Fibroblast of upper back skin (primary cell): ENCODE measurements at places on chromosomes 5 and 9.

DNA sequence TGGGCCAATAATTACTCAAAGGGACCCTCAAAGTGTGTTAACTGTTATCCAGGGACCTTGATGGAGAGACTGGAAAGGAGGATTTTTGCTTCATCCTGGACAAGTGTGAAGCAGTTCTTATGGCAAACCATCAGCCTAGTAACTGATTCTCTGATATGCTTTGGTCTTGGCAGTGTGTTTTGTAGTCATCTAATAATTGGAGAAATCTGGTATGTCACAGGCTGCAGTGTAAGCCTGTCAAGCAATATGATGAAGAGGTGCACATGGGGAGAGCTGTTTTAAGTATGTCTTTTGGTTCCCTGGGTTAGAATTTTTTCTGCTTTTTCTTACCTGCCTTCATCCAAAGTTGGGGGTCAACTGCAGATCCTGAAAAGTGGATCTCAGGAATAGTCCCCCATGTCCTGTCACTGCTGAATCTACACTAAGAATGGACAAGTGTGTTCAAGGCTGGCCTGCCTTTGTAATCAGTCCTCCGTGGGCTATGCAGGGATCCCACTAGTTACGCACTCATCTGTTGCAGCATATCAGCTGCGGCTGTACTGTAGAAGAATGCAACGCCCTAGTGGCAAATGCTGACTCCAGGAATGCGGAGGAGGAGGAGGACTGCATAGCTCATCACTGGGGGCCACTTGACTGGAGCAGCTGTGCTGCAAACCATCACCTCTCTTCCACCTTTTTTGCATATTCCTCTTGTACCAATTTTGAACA is 1.9 kb downstream of the SPTAN1 start:
- DNase-seq: peak; percentile 91

DNA sequence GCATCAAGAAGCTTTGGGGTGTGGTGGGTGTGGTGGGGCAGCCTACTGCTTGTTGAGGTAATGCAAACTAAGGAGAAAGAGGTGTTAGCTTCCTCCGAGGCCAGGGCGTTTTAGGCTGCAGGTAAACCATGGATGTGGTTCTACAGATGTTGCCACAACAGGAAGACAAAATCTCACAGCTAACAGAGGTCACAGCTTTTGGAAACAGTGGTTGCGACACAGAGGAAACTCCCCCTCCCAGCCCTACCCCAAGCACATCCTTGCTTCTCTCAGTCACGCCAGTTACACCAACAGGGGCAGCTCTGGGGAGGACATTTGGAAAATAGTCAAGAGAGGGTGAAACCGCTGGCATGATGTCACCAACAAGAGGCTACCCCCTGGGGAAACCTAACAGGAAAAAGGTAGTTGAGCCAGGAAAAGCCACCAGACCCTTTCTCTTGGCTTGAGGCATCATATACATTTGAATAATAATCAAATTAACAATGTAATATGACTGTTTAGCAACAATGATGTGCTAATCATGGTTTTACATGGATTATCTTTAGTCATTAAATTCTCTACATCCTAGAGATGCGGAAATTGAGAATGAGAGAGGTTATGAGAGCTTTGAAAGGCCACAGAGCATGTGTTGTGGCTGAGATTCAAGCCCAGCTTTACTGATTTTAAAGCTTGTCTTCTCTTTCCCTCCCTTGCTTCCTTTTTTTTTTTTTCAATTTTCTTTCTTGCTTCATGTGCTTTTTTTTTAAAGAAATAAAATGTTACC is 82.2 kb upstream of the IL12B start:
- DNase-seq: no peak

DNA sequence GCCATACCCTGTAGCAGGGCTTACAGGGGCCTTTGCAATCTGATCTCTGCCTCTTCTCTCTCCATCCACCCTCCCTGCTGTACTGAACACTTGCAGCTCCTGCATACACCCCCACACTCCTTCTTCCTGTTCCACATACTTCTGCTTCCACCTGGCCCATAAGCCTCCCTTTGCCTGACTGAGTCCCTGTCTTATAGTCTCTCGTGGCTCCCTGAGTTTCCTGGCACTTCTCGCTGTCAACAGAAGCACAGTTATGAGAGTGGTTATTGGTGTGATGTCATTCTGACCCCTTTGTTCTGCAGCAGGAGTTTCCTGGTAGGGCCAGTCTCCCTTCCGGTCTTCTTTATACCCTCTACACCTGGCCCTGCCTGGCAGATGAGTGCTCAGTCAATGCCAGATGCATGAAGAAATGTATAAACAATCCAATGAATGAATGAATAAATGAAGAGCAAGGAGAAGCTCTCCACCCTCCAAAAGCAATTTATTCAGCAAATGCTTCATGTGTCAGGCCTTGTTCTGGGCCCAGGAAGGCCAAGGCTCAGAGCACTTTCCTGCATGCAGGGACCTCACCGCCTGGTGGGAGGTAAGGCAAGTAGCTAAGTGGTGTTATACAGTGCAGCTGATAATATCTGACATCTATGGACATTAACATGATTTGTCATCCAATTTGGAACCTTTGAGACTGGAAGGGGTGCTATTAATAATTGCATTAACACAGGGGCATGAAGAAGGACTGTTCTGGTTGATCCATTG is 20.5 kb upstream of the CSF1R start:
- no peak for DNase-seq

GRCh38 chr9:112443200-112443599 is 43.4 kb upstream of the KIAA1958 start:
- peak; percentile 8 for DNase-seq

DNA sequence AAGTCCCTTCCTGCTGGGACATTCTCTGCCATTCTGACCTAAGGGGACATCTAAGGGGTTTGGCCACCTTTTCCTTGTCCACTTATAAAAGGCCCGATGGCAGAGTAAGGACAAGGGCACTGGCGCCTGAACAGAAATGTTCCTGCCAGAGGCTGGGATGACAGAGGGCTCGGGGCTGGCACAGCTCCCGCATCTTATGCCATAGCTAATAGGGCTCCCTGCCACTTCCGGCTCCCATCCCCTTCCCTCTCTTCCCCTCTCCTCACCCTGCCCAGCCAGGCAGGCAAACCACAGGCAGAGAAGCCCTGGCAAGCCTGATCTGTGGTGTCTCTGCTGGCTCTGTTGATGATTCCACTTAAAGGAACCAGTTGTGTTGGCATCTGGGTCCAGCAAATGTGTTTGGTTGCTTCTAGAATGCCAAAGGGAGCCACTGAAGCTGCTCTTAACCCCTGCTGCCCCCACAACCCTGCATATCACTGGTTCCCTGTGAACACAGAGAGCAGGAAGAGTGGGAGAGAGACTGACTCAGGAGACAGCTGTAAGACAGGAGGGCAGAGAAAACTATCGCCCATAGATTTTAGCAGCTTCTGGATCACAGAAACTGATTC is 18.4 kb upstream of the ADRA1B start:
- no peak for DNase-seq

DNA sequence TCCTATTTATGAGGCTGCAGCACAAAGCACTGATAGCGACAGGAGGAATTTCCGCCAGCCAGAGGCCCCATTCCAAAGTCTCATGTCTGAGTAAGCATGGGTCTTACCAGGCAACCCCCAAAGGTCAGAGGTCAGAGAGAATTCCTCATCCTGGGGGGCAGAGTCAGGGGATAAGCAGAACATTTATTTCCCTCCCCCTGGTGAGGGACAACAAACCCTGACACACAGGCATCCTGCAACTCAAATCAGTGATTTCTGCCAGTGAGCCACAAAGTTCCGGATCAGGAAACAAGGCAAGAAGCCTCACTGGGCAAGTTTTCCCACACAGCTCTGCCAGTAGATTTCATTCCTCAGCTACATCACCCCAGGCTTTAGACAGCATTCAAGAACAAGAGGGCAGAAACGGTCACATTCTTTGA is 37.0 kb downstream of the ADAMTS12 start:
- peak; percentile 80 for DNase-seq

DNA sequence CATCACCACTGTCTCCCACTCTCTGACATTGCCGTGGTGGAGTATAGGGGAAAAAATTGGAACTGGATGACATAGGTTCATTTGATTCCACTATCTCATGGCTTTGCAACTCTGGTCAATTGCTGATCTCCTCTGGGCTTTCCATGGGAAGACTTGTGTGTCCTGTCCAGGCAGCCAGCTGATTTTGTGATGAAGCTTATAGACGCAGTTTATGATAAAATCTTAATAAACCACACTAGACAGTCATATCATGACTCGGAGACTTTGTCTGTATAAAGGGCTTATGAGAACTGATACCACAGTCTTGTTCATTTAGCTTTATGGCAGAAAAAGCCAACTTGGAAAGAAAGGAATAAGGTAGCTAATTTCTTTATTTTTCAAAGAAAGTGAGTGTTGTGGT is 296.5 kb downstream of the MAST4 start:
- peak; percentile 13 for DNase-seq

DNA sequence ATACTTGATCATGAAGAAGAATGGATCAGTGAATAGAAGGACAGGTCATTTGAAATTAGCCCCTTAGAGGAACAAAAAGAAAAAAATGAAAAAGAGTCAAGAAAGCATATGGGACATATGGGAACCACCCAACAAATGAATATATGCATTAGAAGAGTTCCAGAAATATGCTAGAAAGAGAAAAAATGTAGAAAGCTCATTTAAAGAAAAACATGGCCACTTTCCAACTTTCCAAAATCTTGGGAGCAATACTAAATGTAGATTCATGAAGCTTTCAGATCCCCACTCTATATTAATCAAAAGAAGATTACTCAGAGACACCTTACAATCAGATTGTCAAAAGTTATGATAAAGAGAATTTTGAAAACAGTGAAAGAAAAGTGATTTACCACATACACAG is 334.8 kb upstream of the NMUR2 start:
- DNase-seq: no peak

DNA sequence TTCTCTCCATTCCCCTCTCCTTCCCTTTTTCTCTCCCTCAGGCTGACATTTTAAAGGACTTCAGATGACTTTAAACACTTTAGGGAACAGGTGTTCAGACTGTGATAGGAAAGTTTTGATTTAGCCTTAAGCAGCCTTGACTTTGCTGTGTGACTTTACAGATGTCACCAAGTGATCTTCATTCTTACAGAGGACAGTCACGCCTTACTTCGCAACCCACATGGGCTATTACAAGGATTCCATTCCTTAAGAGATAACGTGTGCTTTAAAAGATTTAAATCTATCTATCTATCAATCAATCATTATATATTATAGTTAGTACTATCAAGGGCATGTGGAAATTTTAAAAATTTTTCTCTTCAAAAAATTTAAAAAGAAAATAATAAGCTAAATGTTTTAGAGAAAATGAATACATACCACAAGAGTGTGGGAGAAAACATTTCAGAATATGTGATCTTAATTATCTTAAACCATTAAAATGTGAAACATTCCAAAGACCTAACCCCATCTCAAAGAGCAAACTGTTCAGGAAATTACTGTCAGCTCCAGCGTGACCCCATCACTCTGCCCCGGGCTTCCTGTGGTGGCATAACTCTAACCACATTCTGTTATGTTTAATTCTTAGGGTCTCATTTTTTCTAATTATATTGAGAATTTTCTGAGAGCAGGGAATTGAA is 530.5 kb downstream of the SEMA5A start:
- peak; percentile 78 for DNase-seq

GRCh38 chr5:107476783-107477182 is 194.0 kb downstream of the EFNA5 start:
- DNase-seq: no peak

- DNase-seq: no peak
Observed at GRCh38 chr9:132150256-132150655, 11.6 kb upstream of the NTNG2 start.

GRCh38 chr5:135386886-135387628 is 12.0 kb downstream of the MACROH2A1 start:
- DNase-seq: peak; percentile 94

- DNase-seq: peak; percentile 47
Observed at GRCh38 chr5:131109540-131110255, 55.4 kb downstream of the HINT1 start.

GRCh38 chr9:114988962-114989599 is 58.7 kb upstream of the TNFSF8 start:
- no peak for DNase-seq

DNA sequence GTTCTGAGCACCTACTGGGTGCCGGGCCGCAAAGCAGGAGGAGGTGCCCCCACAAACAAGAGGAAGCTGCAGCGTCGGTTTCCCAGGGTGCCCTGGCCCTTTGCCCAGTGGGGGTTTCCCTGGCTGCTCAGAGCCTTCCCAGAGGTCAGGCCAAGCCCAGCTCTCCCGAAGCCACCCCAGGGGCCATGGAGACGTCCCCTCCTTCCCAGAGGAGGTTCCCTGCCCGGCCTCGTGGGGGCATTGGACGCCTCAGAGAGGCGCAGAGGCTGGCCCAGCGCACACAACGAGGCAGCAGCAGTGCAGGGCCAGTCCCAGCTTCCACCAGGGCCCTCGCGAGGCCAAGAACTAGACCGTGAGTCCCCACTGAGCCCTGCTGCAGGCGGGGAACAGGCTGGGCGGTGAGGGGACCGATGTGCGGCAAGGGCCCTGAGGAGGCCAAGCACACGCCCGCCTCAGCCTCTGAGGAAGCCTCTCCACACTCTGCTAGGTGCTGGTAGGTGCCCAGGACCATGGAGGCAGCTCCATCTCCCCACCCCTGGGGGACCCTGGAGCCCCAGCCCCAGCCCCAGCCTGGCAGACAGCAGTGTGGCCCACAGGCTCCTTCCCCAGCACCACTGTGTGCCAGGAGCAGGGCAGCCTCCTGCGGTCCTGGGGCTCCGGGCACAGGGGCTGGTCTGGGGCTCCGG is 7.0 kb downstream of the DIPK1B start:
- no peak for DNase-seq

DNA sequence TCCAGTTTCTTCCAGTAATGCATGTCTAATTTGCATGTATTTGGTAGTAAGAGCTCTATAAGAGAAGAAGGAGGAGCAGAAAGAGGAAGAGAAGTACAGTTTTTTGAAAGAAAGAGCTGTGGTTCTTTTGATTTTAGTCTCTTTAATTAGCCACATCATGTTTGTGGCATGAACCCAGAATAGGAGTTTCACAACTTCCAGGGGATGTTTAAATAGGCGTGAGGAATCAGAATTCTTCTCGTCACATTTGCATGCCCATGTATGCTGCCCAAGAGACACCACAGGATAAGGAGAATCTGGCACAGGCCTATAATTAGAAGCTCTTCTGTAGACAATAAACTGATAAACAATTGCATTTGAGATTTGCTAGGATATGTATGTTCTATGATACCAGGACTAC is 78.7 kb downstream of the GAS1 start:
- DNase-seq: no peak

GRCh38 chr9:6449086-6449485 is 36.1 kb downstream of the UHRF2 start:
- no peak for DNase-seq

DNA sequence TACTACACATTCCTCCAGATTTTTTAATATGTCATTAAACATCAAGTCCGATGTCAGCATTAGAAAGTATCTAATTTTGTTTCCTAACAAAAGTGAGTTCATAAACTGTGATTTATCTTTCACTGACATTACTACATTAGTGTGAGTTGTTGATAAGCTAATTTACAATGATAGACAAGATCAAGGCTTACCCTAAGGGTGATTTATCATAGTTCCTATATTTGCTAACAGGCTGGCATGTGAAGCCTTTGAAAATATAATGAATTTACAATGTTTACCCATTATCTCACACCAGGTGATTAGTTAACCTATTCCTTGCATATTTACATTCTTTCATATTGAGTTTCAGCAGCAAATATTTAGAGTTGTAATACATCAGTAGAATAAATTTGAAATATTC is 1096.9 kb upstream of the NUDT12 start:
- no peak for DNase-seq

GRCh38 chr9:87869082-87869481 is 13.6 kb upstream of the SPATA31E1 start:
- DNase-seq: no peak

- no peak for DNase-seq
Observed at GRCh38 chr5:180390441-180391190, 37.5 kb upstream of the GFPT2 start.
